Mammary epithelial cell (primary cell): ENCODE measurements at places on chromosomes 2 and 18. TPM values are rescaled to one million over a fixed set of nuclear protein-coding genes. Genes with fewer than 3 reads are reported as not detected.

Gene GPR75
- polyA plus RNA-seq, result 2.8 TPM

Gene AKAIN1
- polyA plus RNA-seq, result not detected

Gene ALK
- not detected for polyA plus RNA-seq

Gene AP1S3
- 26.0 TPM for polyA plus RNA-seq

Gene DNAH7
- polyA plus RNA-seq, result 0.10 TPM

Gene ANKRD36B
- polyA plus RNA-seq, result 3.3 TPM

Gene CDKL4
- 0.05 TPM for polyA plus RNA-seq

Gene MBP
- 17.2 TPM for polyA plus RNA-seq

Gene PSMA8
- not detected for polyA plus RNA-seq

Gene OXER1
- not detected for polyA plus RNA-seq

Gene ITPRIPL1
- 0.17 TPM for polyA plus RNA-seq

Gene ERBB4
- polyA plus RNA-seq, result not detected

Gene ARHGEF33
- polyA plus RNA-seq, result 0.05 TPM

Gene UNC80
- polyA plus RNA-seq, result not detected

Gene ESPNL
- not detected for polyA plus RNA-seq

Gene CCDC178
- polyA plus RNA-seq, result not detected

Gene ANKRD30B
- polyA plus RNA-seq, result not detected

Gene CFAP65
- 0.01 TPM for polyA plus RNA-seq

Gene FAM124B
- polyA plus RNA-seq, result not detected

Gene CCDC141
- polyA plus RNA-seq, result 0.01 TPM

Gene EML6
- polyA plus RNA-seq, result 0.37 TPM

Gene PLEKHH2
- 0.94 TPM for polyA plus RNA-seq

Gene DPP10
- polyA plus RNA-seq, result not detected

Gene LRPPRC
- 34.0 TPM for polyA plus RNA-seq

Gene ALPG
- 0.03 TPM for polyA plus RNA-seq

Gene ICA1L
- 1.3 TPM for polyA plus RNA-seq

Gene GALNT5
- 10.4 TPM for polyA plus RNA-seq

Gene SOX11
- not detected for polyA plus RNA-seq

Gene DLX2
- 0.16 TPM for polyA plus RNA-seq
